ENCODE measurements at places on chromosomes 7 and 10. TPM values are rescaled to one million over a fixed set of nuclear protein-coding genes. Genes with fewer than 3 reads are reported as not detected.

DNA sequence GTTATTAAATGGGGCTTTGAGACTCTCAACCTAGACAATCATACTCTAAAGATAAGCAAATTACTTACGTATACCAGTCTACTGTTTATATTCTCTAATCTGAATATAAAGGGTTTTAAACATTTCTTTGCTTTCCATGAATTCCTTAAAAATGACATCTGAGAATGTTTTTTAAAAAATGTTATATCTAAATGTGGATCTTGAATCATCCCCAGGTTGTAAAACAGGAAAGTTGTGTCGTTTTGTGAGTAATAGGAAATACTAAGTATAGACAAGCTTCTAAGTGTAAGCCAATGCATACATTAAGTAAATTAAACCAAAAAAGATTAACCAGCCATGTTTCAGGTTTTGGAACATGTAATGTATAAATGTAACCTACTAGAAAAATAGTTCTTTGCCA, 26.8 kb downstream of the ADD3 start:
- DNase-seq, result no peak

DNA sequence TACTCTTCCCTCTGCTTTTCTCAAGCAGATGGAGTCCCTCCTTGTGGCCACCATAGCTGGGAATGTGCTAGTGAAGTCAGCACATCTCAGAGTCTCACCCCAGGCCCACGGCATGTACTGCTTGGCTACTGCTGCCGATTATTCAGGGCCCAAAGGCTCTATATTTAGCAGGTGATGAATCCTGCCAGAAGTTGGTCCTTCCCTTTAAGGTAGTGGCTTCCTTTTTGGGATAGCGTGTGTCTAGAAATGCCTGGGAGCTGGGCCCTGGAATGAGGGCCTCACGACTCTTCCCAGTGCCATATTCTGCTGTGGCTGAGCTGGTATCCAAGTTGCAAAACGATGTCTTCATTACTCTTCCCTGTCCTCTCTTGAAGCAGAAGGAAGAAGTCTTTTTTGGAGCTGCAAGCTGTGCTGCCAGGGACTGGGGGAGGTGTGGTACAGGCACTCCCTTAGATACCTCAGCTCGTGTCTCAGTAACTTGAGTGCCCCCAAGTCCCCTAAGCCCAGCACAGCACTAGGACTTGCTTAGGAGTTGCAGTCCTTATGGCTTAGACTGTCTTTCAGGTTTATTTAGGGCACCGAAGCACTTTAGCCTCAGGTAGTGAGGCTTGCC, 100.1 kb downstream of the ADAM22 start:
- DNase-seq, result no peak

DNA sequence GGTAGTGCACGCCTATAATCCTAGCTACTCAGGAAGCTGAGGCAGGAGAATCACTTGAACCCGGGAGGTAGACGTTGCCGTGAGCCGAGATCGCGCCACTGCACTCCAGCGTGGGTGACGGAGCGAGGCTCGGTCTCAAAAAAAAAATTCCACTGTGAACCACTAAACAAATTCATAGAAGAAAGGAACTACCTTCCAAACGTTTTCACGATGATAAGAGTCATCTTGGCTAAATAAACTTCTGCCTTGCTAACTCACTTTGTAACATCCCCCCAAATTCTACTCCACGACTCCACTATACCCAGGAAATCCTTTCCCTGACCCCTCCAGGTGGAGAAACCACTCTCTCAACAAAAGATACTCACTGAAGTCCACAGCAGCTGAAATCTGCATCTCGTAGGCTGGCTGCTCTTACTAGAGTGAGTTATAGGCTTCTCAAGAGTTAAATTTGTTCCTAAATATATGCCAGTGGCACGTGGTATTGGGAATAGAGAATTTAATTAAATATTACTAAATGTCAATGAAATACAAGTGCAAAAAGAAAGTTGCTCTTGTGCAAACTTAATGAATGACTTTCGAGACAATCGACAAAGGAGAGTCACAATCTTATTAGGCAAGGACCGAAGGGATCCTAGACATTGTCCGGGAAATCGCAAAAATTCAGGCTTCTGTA, 1.6 kb upstream of the GTF2I start:
- DNase-seq, result no peak

DNA sequence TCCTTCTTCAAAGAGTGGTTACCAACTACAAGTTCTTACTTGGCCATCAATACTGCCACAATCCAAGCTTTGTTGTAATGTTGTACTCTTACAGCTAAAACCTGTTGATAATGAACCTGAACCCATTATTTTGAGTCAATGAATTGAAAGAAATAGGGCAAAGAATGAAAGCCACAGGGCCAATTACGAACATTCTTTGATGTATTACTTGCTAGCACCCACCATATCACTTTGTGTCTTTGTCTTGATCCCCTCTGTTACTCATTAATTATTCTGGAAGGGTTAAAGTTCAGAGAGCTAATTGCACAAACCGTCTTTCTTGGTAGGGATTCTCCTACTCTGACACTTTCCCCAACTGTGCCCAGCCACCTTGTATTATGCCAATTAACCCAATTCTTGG, 53.2 kb upstream of the TFEC start:
- no peak for DNase-seq

GRCh38 chr10:8853048-8853447, 798.6 kb downstream of the GATA3 start:
- no peak for DNase-seq

GRCh38 chr7:106223156-106223555, 61.6 kb downstream of the NAMPT start:
- DNase-seq, result no peak

DNA sequence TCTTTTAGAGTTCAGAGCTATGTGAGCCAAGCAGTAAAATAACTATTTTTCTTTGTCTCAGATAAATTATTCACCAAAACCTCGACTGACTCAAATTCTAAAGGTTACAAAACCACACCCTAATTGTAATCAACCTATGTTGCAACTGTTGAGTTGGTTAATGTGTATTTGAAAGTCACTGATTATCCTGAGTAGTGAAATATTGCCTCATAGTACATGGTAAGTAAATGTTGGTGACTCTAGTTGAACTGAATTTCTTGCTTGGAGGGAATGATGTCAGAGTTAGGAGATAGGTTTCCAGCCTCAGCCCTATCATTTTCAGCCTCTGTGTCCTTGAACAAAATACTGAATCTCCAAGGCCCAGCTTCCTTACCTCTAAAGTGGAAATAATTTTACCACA, 3.0 kb upstream of the CYP2C18 start:
- DNase-seq, result no peak

DNA sequence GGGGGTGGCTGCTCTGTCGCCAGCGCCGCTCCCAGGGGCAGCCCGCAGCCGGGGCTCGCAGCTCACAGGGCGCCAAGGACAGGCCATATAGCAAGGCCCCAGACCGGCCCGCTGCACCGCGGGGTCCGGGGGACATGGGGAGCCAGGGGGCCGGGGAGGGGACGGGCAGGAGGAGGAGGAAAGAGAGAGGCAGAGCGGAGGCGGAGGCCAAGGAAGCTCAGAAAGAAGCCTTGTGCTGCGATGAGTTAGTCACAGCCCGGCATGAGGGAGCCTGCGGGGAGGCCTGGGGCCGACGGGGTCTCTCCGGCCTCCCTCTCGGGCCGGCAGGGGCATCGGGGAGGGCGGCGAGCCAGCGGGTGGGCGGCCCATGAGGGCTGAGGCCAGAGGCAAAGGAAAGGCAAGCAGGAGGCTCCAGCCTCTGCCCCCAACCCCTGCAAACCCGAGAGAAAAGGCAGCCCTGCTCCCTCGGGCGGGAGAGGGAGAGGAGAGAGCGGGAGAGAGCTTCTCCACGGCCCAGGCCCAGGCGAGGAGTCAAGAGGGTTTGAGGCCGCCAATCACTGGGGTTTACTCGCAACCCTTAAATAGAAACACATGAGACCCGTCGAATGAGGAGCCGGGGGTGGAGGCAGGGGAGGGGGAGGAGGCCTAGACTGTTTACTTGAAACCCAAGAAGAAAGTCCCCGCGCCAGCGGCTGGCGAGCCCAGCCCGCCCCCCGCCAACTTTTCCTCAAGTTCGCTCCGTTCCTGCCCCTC, 167.9 kb downstream of the NEURL1 start:
- peak; percentile 82 for DNase-seq

DNA sequence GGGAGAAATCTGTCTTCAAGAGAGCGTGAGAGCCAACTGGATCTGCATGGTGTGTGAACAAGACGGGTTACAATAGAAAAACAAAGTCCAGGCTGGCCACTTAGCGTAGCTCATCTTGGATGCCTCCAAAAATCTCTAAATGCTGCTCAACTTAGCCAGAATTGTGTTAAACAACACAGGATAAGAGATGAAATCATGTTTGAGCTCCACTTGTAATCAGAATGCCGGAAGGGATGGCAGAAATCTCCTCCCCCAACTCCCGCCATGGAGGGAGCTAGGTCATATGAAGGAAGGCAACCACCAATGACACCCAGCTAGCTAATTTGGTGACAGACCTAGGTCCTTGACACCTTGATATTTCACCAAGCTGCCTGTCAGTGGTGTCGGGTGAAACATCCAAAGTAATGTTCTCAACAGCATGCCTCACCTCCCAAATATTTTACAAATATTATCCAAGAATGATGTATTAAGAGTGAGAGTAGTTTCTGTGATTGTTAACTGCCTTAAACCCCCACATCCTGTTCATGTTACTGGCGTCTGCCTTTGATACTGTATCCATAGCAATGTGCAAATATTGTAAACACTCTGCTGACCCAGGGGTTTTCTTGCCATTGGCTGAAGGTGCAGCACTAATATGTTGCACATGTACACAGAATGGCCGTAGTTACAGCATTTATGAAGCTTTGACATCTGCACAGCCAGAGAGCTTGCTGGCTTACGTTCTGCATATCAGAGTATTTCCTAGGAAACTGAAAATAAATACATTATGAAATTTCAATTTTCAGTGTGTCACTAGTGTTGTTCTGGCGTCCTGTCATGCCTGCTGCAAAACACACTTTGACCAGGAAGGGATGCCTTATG, 25.8 kb downstream of the TMEM254 start:
- no peak for DNase-seq

DNA sequence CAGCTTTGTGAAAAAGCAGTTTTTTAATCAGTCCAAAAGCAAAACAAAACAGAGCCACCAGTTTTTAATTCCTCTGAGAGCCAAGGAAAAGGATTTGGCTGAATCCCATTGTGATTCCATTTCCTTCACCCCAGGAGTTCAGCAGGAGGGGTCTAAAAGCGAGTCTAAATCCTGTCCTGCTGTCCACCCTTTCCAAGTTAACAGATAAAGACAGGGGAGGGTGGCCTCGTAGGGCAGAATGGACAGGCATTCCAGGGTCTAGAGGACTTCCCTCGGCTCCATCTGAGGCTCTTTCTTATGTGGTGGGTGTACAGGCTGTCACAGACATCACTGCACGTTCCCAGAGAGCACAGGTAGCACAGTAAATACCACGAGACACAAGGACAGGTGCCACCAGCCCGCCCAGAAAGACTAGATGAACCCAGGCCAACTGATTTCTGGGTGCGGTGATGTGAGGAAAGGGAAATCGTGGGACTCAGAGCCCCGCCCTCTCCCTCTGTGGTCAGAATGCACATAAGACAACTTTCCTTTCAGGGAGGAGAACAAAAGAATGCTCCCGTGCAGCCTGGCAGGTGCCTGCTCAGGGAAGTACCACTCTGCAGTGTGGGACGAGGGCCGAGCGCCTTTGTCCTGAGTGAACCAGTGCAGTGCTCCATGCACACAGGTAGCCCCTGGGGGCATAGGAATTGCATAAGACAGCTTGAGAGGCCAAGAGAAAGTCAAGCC, 119.7 kb downstream of the ABLIM1 start:
- DNase-seq, result no peak

DNA sequence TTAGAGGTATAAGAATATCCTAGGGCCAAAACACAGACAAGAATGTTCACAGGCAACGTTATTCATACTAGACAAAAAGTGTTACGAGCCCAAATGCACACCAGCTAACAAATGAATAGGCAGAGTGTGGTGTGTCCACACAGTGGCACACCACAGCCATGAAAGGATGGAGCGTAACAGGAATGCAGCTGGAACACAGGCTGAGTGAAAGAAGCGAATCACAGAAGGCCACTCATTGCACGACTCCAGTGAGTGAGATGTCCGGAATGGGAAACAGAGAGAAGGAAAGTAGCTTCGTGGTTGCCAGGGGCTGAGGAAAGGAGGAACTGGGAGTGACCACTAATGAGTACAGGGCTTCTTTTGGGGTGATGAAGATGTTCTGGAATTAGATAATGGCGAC, 198.8 kb downstream of the TNS3 start:
- DNase-seq, result no peak

GRCh38 chr10:340646-341045, 205.4 kb downstream of the ZMYND11 start:
- DNase-seq, result no peak

GRCh38 chr10:11724938-11725776, 17.0 kb upstream of the ECHDC3 start:
- DNase-seq, result peak; percentile 32

- DNase-seq, result no peak
These were observed 24.8 kb downstream of the NPTX2 start for GRCh38 chr7:98641646-98642500.

DNA sequence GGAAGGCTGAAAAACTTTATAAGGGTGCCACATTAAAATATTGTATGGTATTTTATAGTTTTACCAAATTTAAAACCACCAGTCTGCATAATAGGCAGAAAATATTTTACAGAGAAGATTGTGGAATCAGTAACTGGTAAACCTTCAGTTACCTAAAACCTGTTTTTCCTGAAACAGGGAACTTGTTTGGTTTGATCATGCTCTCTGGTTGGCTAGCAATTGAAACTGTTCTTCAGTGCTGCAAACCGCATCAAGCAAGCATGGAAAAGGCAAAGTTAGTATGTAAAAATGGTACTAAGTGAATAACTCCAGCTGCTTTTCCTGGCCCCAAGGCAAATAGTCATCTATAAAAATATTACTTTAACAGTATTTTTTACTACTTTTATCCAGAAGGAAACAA, 316.9 kb upstream of the LRRN3 start:
- no peak for DNase-seq

GRCh38 chr10:84452003-84452402, 123.6 kb downstream of the CCSER2 start:
- no peak for DNase-seq

The HOXA11 gene
- 7.7 TPM for total RNA-seq

The ADARB2 gene
- 0.11 TPM for total RNA-seq

The KCNH2 gene
- total RNA-seq, result 0.80 TPM

The FAM25C gene
- total RNA-seq, result not detected

The PHYHIPL gene
- total RNA-seq, result not detected

The CLDN15 gene
- 4.9 TPM for total RNA-seq

The CD36 gene
- total RNA-seq, result not detected

The CCL26 gene
- total RNA-seq, result 1.5 TPM

The BICC1 gene
- total RNA-seq, result 12.2 TPM

Measured in Daoy (cell line).